NCI-H1105 (cell line): ENCODE measurements at places on chromosomes 5 and 9.

- DNase-seq: no peak
Measured at GRCh38 chr5:63085561-63085960, 506.9 kb downstream of the LRRC70 start.

- no peak for DNase-seq
Measured at GRCh38 chr9:123812984-123813383, 116.9 kb downstream of the DENND1A start.

GRCh38 chr9:91207729-91208418, 153.8 kb downstream of the AUH start:
- DNase-seq: no peak

DNA sequence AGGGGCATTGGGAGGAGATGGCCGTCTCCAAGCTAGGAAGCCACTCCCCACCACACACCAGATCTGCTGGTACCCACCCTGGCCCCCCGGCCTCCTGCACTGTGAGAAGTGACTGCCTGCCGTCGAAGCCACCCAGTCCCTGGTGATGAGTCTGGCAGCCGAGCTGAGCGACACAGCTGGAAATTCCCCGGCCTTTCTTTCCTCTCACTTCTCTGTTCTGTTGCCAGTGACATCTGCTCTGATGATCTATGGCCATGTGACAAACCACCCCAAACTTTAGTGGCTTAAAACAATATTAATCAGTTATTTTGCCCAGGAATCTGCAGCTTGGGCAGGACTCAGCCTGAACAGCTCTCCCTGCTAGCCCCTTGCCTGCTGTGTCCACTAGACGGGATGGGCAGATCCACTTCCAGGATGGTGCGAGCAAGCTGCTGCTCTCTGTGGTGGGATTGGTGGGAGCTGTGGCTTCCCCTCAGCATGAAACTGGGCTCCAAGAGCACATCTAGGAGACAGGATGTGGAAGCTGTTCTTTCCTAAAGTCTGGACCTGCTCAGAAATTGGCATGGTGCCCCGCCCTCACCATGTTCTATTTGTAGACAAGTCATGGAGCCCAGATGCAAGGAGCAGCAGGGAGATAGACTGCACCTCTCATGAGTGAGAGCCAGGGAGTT, 211.2 kb downstream of the GADD45G start:
- no peak for DNase-seq

- DNase-seq: no peak
Measured at GRCh38 chr9:87579781-87580541, 82.3 kb downstream of the DAPK1 start.

- DNase-seq: no peak
Measured at GRCh38 chr9:134531220-134531970, 110.2 kb upstream of the COL5A1 start.

DNA sequence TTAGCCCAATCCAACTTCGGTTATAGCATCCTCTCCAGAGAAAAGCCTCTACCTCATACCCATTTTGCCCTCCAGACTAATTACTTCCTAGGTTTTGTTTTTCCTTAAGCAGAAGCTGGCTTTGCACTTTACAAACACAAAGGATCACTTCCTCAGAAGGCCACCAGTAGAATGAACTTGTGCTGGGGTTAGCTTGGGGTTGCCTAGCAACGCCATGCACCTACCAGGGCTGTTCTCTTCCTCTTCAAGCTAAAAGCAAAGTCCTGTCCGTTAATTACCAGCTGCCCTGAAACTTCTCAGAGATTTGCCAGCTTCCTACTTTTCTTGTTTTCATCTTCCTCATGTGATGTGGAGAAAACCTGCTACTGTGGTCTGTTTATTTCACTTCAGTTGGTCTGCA, 132.0 kb upstream of the WWC1 start:
- DNase-seq: peak; percentile 29

DNA sequence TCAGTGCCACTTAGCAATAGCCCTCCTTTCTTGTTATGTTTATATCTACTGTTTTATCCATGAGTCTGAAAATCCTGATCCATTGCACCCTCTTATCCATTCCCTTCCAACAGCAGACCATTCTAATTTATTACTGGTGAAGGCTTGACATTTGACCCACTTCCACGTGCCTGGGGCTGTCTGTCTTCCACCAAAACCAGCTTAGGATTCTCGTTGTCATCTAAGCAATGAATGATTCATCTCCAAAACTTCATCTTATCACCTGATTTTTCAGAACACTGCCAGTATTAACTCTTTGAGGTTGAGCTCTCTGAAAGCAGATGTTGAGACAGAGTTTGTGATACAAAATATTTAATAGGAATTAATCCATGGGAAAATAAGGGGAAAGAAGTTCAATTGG, 277.8 kb upstream of the FBXL7 start:
- no peak for DNase-seq

DNA sequence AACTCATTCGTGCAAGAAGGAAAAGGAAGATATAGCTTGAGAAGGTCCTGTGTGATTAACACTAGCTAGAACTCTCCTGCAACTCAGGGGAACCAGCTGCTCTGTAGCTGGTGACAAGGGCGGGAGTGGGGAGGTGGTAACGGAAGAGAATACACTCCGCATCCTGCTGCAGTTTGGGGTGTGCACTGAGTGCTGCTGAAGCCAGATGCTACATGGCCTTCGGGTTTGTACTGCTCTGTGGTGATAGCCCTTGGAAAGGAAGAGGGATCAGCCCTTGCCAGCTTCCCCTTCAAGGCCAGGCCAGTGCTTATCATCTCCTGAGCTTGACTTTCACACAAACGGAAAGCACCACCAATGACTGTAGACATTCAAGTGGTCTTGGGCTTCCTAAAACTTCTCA, 34.3 kb downstream of the FRMD3 start:
- no peak for DNase-seq

- no peak for DNase-seq
Measured at GRCh38 chr9:77807846-77808750, 160.0 kb upstream of the GNA14 start.

- DNase-seq: no peak
Measured at GRCh38 chr5:172141949-172142319, 46.1 kb downstream of the STK10 start.

DNA sequence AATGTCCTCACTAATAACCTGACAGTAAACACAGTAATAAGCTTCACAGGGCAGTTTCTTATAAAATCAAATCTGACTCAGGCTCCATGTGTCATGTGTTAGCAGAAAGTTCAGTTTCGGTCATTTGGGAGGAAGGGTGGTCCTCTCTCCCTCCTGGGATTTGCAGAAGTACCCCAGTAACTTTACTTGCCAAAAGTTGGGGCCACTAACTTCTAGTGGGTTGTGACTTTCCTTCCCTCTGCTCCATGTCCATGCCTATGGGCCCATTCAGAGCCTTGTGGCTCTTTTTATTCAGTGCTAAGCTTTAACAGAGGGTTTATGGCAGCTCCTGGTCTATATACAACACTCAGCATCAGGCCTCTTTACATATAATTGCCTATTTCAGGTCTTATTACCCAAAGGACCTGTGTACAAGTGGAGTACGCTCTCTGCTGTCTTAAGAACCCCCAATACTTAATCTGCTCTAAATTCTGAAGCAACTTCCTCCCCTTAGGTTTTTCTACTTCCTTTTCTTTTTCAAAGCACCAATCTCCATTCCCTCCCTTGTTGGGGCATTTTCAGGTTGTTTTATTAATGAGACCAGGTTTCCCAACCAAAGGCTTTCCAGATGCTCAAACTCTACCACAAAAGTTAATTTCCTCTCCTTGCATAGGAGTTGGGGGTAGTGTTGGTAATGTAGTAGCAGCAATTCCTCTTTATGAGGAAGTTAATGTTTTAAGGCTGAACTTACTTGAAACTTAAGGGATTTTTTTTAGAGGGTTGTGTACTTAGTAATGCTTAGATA, 107.7 kb downstream of the CCDC192 start:
- no peak for DNase-seq

DNA sequence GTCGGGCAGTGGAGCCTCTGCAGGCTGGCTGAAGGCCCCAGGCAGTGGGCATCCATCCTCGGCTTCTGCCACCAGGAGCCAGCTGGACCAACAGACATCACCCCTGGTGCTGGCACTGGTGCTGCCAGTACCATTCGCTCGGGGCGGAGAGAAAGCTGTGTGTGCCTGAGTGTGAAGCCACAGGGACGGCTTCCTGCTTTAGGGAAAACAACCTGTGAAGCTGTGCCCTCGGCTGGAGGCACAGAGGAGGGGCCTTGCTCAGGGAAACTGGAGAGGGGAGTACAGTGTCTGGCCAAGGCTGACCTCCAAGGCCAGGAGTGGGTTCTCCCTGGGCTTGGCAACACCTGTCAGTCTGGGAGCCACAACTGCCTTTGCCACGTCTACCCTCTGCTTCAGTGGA, 38.3 kb downstream of the NEK6 start:
- no peak for DNase-seq

- DNase-seq: no peak
Measured at GRCh38 chr5:76178913-76179312, 95.7 kb downstream of the SV2C start.

DNA sequence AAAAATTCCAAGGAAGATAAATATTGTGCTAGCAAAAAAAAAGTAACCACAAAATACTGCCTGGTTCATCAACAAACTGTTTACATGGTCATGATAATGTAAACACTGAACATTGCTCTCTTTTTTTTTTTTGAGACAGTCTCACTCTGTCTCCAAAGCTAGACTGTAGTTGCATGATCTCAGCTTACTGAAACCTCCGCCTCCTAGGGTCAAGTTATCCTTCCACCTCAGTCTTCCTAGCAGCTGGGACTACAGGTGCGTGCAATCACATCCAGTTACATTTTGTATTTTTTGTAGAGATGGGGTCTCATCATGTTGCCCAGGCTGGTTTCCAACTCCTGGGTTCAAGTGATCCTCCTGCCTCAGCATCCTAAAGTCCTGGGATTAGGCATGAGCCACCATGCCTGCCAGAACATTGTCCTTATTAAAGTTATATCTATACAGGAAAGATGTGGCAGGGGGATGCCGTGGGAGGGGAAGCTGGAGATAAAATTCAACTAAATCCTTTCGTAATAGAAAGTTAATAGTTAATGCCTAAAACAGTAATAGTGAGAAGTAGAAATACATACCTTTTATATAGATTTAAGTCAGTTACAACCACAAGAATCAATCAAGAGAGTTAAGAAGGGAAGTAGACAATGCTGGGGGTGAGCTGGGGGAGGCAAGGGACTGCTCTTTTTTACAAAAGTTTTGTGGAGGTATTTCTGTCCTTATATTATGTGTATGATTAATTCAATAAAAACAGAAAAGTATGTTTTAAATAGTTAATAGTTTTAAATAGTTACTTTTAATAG, 52.3 kb downstream of the RGMB start:
- no peak for DNase-seq

DNA sequence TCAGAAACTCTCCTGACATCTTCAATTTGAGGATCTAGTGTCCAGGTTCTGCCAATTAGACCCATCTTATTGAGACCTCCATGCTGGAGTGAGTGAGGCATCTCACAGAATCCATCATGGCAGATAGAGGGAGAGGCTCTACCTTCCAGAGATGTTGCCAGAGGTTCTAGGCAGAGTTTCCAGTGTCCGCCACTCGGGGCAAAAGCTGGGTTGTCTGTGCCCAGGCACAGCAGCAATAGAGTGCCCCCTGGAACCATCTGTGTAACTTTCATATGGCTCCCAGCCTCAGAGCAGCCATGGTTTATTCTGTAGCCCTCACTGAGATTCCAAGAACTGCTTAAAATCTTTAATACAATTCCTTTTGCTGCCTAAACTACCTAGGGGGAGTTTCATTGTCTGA, 16.6 kb upstream of the CCDC112 start:
- no peak for DNase-seq

DNA sequence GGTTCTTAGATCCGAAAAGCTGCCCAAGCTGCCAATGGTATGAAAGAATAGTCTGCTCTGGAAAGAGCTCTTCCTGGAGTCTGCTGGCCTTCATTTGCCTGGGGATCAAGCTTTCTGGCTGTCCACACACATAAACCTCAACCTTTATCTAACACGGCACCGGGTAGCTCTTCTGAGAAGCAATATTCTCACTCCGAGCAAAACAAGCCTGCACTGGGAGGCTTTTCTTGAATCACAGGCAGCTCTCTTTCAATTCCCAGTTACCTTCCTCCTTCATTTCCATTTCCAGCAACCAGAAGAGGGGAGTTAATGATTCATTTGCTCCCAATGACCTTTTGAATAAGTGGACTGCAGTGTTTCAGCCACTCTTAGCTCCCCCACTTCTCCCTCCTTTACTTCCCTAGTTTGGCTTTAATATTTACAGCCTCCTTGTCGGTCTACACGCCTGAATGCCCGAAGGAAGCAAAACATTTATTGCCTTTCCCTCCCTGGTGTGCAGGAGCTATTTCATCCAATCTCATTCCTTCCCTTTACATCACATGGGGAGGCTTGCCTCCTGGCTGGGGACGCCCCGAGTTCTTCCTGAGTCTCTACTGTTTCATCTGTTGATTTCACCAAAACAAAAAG, 187.1 kb downstream of the ARHGEF28 start:
- DNase-seq: no peak

DNA sequence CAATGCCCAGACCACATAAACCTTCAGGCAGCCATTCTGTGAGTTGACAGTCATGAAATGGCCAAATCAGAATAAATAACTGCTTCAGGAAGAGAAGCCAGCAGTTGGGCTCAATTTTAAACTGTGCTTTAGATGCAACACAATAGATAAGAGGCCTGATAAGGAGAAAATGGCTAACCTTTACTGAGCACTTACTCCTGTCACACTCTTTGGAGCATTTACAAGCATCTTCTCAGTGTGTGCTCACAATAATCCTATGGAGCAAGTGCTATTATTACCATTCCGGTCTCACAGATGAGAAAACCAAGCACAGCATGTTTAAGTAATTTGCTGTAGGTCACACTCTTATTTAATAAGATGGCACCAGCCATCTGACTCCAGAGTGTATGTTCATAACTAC, 11.5 kb upstream of the SH3RF2 start:
- no peak for DNase-seq
